ENCODE measurements at places on chromosomes 13 and 19.

- no peak for DNase-seq
Observed at GRCh38 chr19:17243211-17243829, 2.4 kb downstream of the NR2F6 start.

GRCh38 chr19:45348367-45349125 is 8.0 kb downstream of the KLC3 start:
- no peak for DNase-seq

DNA sequence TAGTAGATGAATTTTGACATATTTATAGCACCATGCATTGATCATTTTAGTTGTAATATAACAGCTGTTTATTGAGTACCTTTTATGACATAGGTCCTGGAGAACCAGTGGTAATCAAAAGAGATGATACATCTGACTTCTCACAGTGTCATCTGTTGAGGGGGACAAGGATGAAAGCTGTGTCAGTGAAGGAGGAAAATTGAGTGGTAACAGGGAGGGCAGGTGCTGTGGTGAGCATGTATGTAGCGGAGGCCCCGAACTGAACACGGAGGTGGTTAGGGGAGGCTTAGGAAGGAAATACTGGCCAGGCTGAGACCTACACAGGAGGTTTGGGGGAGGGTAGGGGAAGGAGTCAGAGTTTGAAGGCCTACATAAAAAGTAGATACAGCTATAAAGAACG is 199.7 kb downstream of the GGACT start:
- no peak for DNase-seq

DNA sequence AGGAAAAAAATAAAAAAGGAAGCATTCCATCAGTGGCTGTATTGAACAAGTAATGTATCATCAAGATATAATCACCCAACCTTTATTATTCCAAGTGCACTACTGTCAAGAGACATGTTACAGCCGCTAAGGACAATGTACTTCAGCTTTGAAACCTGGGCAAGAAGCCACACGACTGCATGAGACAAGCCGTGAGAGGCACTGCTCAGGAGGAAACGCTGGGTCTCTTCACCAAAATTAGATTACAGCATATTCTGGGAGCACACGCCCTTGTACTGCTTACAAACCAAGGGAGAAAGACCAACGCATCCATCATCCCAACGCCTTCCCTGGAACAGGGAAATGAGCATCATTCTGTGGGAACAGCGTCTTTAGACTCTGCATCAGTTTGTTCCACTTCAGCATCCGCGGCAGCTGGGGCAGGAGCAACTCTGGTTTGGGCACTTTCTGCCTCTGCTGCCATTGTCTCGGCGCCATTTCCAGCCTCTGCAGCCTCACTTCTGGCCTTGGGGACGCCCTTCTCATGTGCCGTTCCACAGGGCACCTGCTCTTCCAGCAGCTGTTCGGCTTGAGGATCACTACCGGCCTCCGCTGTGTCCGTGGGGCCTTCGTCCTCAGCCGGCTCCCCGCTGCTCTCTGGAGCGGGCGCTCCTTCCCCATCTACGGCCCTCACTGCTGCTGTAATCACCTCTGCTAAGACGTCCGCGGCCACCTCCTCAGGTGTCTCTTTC is 22.4 kb upstream of the BRD4 start:
- DNase-seq = no peak

DNA sequence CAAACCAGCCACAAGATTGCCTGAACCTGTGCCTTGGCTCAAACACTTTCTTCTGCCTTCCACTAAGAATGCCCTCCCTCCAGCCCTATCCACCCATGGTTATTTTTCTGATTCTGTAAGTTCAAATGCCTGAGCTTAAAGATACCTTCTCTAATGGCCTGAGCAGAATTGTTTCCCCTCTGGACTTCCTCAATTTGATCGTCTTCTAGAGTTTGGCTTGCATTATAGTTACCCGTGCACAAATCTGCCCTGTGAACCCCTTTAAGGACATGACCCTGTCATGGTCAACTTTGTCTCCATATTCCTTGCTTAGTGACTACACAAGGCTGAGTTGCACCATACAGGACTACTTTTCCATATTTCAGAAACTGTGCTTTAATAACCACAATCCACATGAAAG is 481.0 kb downstream of the FOXO1 start:
- no peak for DNase-seq

GRCh38 chr13:45925151-45925550 is 73.6 kb upstream of the SIAH3 start:
- no peak for DNase-seq

GRCh38 chr19:29483641-29483920 is 42.2 kb upstream of the VSTM2B start:
- no peak for DNase-seq

DNA sequence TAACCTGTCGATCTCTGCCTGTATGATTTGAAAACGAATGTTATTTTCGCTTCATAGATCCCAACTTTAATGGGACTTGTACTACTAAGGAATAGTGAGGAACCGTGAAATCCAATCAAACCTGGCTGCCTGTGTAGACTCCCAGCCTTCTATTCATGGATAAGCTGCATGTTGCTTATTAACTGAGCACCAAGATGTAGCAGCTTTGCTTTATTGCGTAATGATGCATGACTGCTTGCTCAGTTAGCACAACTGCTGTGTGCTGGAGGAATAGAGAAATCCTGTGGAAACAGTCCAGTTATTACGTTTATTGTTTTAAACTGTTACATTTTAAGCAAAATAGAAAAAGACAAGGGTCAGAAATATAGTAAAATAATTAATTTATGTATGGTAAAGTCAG is 108.2 kb downstream of the SHISA2 start:
- DNase-seq = no peak

DNA sequence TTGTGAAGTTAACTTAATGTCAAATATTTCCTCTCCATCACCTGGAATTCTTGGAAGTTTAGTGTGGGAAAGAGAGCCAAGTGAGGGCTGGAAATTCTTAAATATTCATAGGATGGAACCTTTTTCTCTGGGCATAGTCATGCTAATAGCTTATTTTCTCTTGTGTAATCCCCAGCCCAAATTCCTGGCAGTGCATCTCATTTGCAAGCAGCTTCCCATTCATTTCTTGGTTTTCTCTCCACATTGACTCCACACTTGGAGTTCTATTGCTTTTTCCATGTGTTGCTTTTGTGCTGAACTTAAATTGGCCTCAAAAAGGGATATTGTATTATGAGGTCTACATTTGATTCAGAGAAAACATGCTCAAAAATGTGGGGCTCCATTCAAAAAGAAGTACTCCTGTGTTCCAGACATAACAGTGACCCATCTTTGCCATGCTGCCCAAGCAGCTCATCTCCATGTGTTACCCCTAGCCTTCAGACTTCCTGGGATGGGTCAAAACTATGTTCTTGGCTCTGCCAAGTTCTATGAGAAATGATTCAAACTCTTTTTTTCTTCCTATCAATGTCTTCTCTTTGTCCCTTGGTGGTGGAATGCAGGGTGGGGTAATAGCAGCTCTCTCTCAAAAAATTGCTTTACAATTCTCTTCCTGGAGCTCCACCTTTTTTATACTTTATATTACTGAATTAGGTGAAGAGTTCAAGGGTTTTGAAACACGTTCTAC is 2471.5 kb downstream of the PCDH9 start:
- DNase-seq = no peak

DNA sequence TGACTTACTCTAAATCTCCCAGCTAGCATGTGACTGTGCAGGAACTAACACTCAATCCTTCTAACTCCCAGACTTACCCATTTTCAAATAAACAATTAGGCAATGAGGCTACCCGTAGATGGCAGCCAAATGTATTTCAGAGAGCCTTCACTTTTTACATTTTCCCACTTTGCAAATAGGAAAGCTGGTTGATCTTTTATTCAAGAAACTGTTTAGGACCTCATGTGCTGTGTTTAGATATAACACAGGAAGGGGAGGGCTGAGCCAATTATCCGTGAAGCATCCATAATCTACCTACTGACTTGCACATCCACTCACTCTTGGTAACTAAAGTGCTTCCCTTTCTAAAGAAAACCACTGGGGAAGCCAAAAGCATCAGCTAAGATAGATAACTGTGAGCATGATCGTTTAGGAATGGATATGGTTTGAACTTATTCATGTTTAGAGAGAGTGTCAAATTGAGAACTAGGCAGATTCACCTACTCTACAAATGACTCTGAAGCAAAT is 33.4 kb downstream of the MBNL2 start:
- DNase-seq = no peak

GRCh38 chr13:80033286-80033685 is 307.6 kb downstream of the SPRY2 start:
- DNase-seq = no peak

DNA sequence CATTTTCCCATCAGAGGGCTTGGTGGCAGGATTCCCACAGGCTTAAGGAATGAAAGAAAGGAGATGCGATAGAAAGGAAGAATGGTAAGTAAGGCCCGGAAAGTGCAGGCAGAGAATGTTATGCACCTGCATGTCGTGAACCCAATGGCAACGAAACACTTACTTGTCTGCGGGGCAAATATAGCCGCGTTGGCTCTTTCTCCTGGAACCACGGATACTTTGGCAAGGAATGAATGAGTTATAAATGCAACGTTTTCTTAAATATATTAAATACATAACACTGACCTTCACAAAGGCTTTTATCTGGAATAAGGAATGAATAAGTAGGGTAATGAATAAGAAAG is 192.1 kb downstream of the KATNAL1 start:
- no peak for DNase-seq

DNA sequence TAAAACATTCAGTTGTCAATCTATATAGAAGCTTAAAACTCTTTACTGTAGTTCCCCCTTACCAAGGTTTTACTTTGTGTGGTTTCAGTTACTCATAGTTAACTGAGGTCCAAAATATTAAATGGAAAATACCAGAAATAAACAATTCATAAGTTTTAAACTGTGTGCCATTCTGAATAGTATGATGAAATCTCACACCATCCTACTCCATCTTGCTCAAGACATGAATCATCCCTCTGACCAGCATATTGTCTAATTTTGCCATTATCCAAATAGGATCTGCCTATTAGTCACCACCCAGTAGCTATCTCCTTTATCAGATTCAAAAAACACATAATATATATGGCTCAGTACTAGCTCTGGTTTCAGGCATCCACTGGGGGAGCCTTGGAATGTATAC is 22.4 kb downstream of the ZNF571 start:
- no peak for DNase-seq

GRCh38 chr19:19269952-19270694 is 3.0 kb downstream of the TM6SF2 start:
- no peak for DNase-seq

GRCh38 chr19:43826787-43827754 is at the start of gene ZNF283:
Gene ZNF283 (plus strand): TSS chr19:43827321. CDS start chr19:43833505, 6,184 bp downstream.
- peak; percentile 69 for DNase-seq

DNA sequence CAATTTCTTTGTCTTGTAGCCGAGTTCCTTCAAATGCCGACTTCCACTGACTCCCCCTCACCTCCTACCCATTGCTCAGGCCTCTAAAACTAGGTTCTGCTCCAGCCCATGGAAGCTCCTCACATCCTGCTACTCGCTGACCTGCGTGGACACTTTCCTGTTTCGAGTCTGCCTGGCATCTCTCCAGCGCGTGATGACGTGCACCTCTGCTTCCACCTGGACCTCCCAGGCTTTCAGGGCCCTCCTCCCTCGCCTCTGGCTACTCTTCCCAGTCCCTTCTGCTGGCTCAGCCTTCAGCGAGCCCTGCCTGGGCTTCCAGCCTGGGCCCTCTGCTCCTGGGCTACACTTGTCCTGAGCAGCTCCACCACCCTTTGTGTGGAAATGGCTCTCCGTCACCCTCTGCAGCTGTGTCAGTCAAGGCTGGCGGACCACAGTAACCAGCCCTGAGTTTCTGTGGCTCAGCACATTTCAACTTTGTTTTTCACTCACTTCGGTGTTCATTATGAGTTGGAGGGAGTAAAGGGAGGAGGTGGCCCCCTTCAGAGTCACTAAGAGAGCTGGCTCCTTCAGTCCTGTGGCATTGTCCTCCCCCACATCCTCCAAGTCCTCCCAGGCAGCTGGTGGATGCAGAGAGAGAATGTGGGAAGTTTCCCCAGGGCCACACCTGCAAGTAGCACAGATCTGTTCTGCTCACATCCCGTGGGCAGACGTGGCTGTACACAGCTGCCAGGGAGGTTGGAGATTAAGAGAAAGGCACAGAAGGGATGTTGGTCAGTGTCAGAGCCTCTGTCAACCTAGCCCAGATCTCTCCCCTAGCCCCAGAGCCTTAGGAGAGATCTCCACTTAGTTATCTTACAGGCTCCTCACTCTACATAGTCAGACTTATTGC is 49.4 kb downstream of the SERP2 start:
- no peak for DNase-seq

- DNase-seq = no peak
Observed at GRCh38 chr19:33622809-33623511, 1.2 kb downstream of the CHST8 start.

GRCh38 chr13:47650209-47650608 is 350.9 kb downstream of the SUCLA2 start:
- no peak for DNase-seq

DNA sequence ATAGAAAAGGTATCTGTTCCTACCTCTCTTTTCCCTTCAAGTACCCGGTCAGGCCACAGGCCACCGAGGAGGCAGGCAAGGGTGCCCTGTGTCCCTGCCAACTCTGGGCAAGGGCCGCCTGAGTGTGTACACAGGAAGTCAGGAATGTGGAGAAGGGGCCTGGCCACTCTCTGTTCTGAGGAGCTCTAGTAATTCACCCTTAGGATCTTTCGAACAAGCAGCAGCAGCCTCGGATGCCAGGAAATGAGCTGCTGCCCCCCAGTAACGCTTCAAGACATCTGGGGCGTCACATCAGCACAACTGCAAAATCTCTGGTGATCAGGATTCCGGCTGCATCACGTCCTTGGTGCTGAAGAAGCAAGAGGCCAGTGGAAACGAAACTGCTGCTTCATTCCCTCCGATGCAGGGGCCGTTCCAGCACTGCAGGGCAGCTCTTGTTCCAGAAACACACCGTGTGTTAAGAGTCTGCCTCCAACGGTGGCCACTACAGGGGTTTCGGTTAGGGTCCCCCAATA is 2.0 kb downstream of the RAB20 start:
- DNase-seq = no peak

- DNase-seq = no peak
Observed at GRCh38 chr13:80029170-80029569, 311.8 kb downstream of the SPRY2 start.

GRCh38 chr13:60613080-60613479 is 216.1 kb downstream of the TDRD3 start:
- DNase-seq = no peak

Data from SJSA1 (cell line).